ENCODE measurements at places on chromosomes 7 and 10. TPM values are rescaled to one million over a fixed set of nuclear protein-coding genes. Genes with fewer than 3 reads are reported as not detected.

DNA sequence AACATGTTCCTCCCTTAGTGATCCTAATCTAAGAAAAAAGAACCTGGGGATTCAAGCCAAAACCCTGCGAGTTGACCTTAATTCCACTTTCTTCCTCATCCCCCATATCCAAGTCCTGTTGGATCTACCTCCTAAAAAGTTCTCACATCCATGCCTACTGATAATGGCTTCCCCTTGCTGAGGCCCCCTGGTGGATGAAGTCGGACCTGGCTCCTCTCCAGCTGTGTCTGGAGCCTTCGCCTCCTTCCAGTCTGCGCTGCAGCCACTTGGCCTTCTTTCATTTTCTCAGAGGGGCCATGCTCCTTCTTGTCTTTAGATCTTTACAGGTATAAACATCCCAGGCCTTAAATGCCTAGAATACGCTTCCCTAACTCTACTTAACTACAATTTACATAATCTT is 8.1 kb downstream of the PDE1C start:
- no peaks in the 10 kb centered on the region for H3K36me3 ChIP-seq
- no peak overlapping the region for H3K4me3 ChIP-seq
- no peak overlapping the region for H3K27ac ChIP-seq
- H3K27me3 ChIP-seq, result no peaks in the 10 kb centered on the region

GRCh38 chr7:55024776-55025175 is 6.0 kb downstream of the EGFR start:
- no peaks in the 10 kb centered on the region for H3K4me1 ChIP-seq
- no peak for DNase-seq
- peaks cover 34% of the 10 kb centered on the region for H3K27me3 ChIP-seq
- no peak overlapping the region for H3K27ac ChIP-seq
- no peak overlapping the region for H3K4me3 ChIP-seq
- no peaks in the 10 kb centered on the region for H3K36me3 ChIP-seq

- H3K4me3 ChIP-seq, result peak overlapping the region; percentile 93
- peaks cover 44% of the 10 kb centered on the region for H3K4me1 ChIP-seq
Observed at GRCh38 chr10:22315455-22316285, 518 bp upstream of the COMMD3 start.

DNA sequence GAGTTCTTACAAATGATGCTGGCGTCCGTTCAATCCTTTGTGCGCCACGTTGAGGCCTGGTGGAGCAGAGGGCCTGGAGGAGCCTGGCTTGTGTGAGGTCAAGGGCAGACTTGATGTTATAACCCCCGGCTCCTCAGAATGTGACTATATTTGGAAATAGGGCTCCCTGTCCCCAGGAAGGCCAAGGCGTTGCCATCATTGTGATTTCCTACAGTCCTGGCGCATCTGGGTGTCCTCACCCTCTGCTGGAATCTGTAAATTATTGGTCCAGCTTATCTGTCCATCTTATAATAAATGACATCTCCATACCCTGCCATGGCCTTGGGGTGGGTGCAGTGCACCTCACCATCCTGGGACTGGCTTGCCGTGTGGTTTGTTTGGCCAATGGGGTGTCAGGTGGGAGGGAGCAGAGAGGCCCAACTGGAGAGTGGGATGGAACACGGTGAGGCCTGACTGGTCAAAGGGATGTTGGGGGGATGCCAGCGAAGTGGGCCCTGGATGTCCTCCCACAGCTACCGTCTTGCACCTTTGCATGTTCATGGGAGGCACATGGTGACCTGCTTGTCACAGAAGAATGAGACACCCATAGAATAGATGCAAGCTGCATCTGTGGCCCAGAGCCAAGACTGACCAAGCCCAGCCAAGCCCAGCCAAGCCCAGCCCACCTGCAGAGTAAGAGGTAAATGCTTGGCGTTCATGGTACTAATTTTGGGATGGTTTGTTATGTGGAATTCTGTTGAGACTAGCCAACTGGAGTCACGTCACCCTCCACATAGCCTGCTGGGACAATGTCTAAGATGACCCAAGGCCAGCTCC is 11.1 kb upstream of the LRRC27 start:
- peaks cover 17% of the 10 kb centered on the region for H3K36me3 ChIP-seq
- H3K4me3 ChIP-seq, result no peak overlapping the region
- no peaks in the 10 kb centered on the region for H3K27me3 ChIP-seq
- H3K27ac ChIP-seq, result peak overlapping the region; percentile 71
- no peak for DNase-seq

AP5Z1 gene
- total RNA-seq, result 57.5 TPM

DNA sequence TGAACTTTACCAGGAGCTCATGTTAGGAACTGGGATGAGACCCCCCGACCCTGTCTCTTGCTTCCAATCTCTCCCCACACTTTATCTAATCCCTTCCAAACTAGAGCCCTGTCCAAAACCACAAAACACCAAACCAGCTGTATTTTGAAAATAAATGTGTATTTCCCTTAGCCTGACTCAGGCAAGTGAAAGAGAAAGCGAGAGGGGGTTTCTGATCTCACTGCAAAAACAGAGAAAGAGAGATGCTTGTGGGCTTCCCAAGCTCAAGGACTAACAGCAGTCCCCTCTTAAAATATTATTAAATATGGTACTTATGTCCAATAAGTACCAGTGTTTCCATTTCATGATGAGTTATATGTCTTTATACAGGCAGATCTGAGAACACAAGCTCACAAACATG is 122.0 kb downstream of the AGMO start:
- no peak overlapping the region for H3K4me3 ChIP-seq
- no peak for DNase-seq
- no peak overlapping the region for H3K27ac ChIP-seq
- H3K4me1 ChIP-seq, result no peaks in the 10 kb centered on the region
- H3K27me3 ChIP-seq, result no peaks in the 10 kb centered on the region
- H3K36me3 ChIP-seq, result no peaks in the 10 kb centered on the region

GRCh38 chr10:31622978-31623377 is 304.0 kb downstream of the ZEB1 start:
- no peak overlapping the region for H3K4me3 ChIP-seq
- H3K36me3 ChIP-seq, result peaks cover 5% of the 10 kb centered on the region
- H3K27me3 ChIP-seq, result peaks cover 4% of the 10 kb centered on the region
- no peak for DNase-seq
- H3K4me1 ChIP-seq, result no peaks in the 10 kb centered on the region

UCMA gene
- not detected for total RNA-seq

GRCh38 chr10:126175641-126176262 is 212.5 kb downstream of the ADAM12 start:
- no peaks in the 10 kb centered on the region for H3K4me1 ChIP-seq

TSPAN33 gene
- 15.2 TPM for total RNA-seq

DNA sequence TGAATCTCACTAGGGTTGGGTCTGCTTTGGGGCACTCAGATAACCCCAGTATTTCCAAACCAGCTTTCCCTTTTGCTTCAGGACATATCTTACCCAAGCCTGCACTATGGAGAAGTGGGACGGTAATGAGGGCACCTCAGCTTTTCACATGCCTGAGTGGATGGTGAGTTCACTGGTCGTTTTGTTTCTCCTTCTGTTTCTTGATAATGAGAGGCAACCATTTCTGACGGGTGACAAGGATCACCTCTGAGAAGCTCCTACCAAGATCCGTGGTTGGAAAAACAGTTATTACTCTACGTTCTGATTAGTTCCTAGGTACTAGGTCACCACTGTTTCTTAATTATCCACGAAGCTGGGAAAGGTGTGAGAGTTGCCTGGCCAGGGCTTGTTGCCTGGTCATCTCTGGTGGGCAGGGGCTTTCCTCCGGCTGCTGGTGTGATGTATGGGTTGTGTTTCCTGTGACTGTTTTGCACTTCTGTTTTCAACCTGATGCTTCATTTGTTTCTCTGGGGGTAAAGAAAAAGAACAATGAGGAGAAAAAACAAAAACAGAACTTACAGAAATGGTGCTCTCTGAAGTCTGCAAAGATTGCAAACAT is 65.7 kb upstream of the STRIP2 start:
- H3K4me3 ChIP-seq, result peak overlapping the region; percentile 70
- H3K27me3 ChIP-seq, result no peaks in the 10 kb centered on the region
- peak overlapping the region; percentile 87 for H3K27ac ChIP-seq
- no peaks in the 10 kb centered on the region for H3K36me3 ChIP-seq
- DNase-seq, result peak; percentile 59
- H3K4me1 ChIP-seq, result peaks cover 44% of the 10 kb centered on the region

GDF10 gene
- total RNA-seq, result not detected

GRCh38 chr7:7416031-7416858 is 119.4 kb downstream of the COL28A1 start:
- no peak overlapping the region for H3K4me3 ChIP-seq
- no peaks in the 10 kb centered on the region for H3K36me3 ChIP-seq
- no peak for DNase-seq
- peaks cover 8% of the 10 kb centered on the region for H3K4me1 ChIP-seq

FAM25A gene
- total RNA-seq, result not detected

DNA sequence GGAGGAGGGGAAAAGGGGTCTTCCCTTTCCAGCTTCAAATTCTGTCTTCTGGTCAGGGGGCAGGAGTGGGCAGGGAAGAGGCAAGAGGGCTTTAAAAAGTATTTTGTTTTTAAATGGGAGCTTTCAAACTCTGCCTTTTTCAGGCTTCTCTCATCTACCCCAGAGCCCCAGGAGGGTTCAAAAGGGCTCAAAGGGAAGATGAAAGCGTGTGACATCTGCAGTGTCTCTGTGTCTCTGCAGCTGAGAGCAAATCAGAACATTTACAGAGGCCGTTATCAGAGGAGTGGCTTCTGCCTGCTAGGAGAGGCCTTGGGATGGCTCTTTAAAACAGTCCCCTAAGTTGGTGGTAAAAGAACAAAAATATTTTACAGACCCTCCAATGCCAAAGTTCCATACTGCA is 30.3 kb downstream of the TRIM8 start:
- no peak for DNase-seq
- peak overlapping the region; percentile 57 for H3K4me3 ChIP-seq
- H3K27me3 ChIP-seq, result no peaks in the 10 kb centered on the region
- peaks cover 35% of the 10 kb centered on the region for H3K4me1 ChIP-seq
- H3K36me3 ChIP-seq, result no peaks in the 10 kb centered on the region

DCLRE1A gene
- total RNA-seq, result 20.1 TPM

All from activated CD8-positive, alpha-beta memory T cell treated with anti-CD3 and anti-CD28 coated beads, Interleukin-2, amount 10 ng/mL, durations not matched to agents 7 days and 5 days (primary cell).